RKO (cell line): ENCODE measurements at places on chromosomes 6 and 20.

GRCh38 chr6:111605100-111605751 lies 452 bp downstream of the TRAF3IP2 start:
- peak; percentile 82 for DNase-seq

DNA sequence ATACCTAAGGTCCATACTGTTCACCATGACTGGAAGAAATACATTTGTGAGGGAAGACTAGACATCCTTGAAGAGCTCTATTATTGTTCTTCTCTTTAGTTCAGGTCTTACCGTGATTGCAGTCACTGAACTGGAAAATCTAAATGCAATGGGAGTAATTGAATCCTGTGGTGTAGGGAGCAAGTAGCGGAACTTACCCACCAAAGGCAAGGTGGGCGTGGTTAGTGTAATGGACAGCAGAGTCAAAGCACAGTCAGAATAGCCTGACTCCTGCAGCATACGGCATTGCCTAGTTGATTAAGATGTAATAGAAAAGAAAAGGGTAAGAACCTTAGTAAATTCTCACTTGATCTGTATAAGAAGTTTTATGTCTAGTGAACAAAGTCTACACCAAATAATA lies 679.7 kb upstream of the EPHA7 start:
- no peak for DNase-seq

DNA sequence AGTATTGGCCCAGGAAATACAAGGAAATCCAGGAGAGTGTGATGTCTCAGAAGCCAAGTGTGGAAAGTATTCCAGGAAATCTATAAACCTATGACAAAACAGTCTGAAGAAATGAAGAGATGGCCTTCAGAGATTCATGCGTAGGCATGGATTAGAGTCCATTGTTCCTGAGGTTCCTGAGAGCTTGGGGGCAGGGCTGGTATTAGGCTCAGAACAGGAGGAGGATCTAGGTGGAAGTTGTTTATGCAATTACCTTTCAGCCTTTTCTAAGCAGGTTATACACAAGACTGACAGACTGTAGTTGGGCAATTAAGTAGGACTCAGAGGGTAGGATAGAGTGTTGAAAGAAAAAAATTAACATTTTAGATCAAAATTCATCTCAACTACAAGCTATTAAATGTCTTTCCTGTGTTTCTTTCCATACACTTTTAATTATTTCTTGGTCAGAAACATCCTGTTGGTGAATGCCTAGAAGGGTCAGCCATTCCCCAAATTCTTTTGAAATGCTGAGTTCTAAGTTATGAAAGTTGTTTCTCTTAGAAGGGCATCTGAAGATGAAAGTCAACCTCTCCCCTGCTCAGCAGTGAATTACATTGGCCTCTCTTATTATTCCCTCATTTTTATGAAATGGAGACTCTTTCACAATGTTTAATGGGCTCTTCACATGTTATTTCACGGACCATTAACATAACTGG lies 201.2 kb upstream of the MYLIP start:
- no peak for DNase-seq

DNA sequence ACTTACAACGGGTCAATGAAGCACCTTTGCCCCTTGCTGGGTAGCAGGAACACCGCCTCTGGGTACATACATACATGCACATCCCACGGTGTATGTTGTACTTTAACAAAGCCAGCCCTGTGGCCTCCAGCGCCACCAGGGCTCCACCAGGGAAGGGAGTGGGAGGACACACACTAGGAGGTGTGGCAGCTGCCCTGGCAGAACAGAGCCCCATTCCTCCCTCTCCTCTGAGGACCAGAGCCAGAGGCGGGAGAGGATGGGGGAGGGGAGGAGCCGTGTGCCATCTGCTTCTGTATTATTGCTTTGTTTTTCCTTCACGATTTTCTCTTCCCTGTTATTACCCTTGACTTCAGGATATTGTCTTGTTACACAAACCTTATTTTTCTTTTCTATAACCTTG lies 105.8 kb upstream of the TRAF3IP2 start:
- no peak for DNase-seq

DNA sequence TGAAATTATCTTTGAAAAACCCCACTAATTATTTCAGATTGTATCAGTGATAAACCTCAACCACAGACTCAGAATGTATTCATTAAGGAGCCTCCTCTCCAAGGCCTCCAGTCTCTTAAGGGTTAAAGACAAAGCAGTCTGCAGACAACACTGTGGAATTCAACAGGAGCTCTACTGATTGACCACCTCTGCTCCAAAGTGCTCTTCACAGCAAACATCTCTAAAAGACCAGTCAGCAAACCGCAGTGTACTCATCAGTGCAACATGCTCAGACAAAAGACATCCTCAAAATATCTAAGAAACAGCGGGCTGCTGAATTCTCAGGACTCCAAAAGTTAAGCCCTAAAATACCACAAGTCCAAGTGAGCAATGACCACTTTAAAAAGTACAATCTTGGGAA lies 42.0 kb downstream of the UQCC1 start:
- DNase-seq = no peak

GRCh38 chr6:39520411-39520810 lies 197.9 kb upstream of the KCNK16 start:
- DNase-seq = no peak

- DNase-seq = no peak
Observed at GRCh38 chr20:13101276-13101675, 92.5 kb downstream of the SPTLC3 start.

GRCh38 chr20:7399575-7399974 lies 540.7 kb downstream of the HAO1 start:
- DNase-seq = no peak

- DNase-seq = peak; percentile 29
Observed at GRCh38 chr20:33518071-33518470, 28.2 kb downstream of the CBFA2T2 start.

DNA sequence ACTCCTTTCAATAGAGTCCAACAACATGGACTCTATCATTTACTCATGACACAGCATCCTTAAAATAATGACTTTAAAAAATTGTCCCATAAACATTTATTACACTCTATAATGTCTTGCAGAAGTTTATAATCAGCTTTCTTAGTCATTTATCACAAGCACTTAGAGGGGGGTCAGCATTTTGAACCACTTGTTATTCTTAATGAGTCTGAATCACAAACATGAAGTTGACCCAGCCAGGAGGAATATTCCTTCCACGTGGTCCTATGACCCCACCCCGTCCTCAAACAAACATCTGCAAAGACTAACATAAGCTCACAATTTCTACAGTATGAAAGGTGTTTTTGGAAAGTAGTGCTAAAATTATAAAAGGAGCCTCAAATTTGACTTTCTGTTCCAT lies 91.1 kb downstream of the MTFR2 start:
- DNase-seq = no peak

- no peak for DNase-seq
Observed at GRCh38 chr6:113662688-113663333, 194.3 kb upstream of the MARCKS start.

- no peak for DNase-seq
Observed at GRCh38 chr20:2751878-2752566, 48.4 kb downstream of the CPXM1 start.

- DNase-seq = peak; percentile 96
Observed at GRCh38 chr20:35093267-35093884, 769 bp upstream of the TRPC4AP start.

DNA sequence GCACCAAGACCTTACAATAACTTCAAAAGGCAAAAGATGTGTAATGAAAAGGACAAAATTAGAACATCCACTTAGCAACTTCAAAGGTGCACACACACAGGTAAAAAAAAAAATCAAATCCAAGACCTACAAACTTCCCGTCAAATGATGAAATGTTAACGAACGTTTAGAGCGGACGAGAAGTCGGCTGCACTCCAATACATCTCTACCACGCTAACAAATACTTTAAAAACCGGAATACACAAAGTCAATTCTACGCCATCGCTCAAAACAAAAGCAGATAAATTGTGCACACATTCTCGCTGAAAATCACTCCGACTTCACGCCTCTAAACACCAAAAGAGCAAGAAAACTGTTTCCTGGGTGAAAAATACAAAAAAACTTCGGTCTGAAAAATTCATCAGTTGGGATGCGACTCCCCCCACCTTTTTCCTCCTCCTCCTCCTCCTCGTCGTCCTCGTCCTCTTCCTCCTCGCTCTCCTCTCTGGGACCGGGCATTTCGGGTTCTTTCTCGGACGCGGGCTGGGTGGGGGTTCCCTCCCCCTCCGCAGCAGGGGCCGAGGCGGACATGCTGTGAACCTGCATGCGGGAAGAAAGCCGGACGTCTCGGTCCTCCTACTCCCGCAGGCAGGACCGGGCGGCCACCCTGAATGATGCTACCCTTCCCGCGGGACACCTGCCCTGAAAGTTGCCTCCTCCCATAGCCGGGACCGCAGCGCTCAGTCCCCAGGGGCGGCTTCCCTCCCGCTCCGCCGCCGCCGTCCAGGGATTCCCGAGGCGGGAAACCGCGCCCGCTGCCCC lies 712 bp downstream of the DEK start:
- peak; percentile 30 for DNase-seq

- no peak for DNase-seq
Observed at GRCh38 chr6:68727699-68728098, 92.6 kb downstream of the ADGRB3 start.

- DNase-seq = no peak
Observed at GRCh38 chr6:25652007-25652515, at the start of gene SCGN. TSS of gene SCGN (plus strand) at chr6:25652215. CDS start at chr6:25652404, 189 bp downstream.

DNA sequence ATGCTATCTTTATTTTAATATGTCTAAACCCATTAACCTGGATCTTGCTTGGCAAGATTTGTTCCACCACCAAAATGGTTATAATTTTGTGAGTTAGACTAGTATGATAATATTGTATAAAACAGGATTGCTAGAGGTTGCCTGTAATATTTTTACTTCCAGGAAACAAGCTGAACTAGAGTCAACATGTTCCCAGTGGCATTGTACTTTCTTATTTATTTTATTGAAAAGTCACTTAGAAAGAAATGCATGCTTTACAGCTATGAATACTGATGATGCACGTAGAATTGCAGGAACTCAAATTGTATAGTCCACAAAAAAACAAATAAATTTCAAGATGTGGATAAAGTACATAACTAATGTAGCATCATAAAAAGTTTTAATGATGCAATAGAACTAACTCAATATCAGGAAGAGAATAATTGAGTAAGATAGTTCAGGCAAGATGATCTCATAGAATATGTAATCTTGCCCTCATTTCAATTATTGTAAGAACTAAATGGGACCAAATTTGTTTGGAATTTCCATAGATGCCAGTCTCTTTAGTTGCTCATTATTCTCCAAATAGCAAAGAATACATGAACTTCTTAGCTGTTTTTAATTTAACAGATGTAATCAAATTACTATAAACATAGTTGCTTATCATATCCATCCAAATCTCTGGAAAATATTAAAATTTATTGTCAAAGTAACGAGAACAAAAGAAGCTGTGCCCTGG lies 451.8 kb downstream of the COL12A1 start:
- no peak for DNase-seq

DNA sequence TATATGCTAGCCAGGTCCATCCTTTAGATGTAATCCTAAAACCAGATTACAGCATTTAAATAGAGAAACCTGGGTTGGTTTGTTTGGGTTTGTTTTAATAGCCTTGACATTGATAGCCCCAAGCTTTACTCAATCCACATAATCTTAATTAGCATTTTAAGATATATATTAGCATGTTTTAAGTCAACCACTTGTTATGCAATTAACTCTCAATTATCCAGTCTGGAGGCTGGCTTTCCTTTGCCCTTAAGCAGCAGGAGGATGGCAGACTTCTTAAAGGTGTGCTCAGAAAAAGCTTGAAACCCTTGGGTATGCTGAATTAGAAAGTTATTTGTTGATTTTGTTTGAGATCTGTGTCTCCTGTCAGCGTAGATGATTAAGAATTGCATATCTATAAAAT lies 46.3 kb upstream of the SMIM28 start:
- no peak for DNase-seq

DNA sequence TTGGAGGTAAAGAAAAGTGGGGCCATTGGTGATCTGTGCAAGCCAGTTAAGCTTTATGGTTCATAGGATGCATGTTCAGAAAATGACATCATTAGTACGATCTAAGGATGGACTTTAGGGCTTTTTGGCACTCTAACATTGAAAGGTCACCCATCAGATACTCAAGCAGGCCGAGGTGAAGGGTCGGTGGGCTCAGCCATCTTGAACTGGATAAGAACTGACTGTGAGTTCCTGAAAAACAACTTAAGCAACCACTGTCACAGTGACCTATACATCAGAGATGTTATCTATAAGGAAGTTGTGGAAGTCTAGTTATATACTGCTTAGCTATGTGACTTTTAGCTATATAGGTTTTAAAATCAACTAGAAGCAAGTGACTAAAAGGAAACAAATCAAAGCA lies 13.0 kb upstream of the ITCH start:
- no peak for DNase-seq

DNA sequence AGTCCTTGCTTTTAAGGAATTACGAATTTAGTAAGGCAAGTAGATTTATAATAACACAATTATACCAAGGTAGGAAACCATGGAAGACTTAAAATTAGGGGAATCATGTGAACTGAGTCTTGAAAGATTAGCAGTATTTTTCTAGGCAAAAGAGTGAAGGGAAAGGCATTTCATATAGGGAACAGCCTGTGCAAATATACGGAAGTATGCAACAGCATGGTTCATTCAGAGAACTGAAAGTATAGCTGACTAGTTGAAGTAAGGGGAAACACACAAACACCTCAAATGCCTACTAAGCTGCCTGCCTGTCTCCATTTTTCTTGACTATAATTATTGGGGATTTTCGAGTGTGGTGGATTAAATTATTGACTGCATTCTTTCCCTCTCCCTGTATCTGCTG lies 39.0 kb upstream of the ECHDC1 start:
- DNase-seq = no peak

GRCh38 chr6:39007575-39007974 lies 41.0 kb upstream of the GLP1R start:
- no peak for DNase-seq

GRCh38 chr6:144093658-144094057 lies 1.7 kb downstream of the SF3B5 start:
- DNase-seq = no peak

- DNase-seq = no peak
Observed at GRCh38 chr20:25269057-25269832, 21.4 kb downstream of the PYGB start.

DNA sequence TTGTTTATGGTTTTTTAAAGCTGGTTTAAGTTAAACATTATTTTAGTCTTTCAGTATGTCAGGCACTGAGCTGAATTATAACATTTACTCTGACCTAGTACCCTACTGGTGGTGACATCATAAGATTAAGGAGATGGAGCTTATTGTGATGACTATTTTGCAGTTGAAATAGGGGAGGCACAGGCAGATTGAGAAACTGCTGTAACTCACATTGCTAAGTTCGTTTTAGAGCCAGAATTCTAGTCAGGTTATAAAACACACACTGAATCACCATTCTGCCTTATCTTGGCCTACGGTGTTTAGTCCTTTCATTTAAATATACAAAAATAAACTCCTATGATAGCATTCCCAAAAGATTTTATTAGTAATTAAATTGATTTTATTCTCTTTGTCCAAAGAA lies 584.1 kb downstream of the TFAP2A start:
- no peak for DNase-seq

GRCh38 chr6:159084493-159085091 lies 39.8 kb upstream of the TAGAP start:
- peak; percentile 18 for DNase-seq

DNA sequence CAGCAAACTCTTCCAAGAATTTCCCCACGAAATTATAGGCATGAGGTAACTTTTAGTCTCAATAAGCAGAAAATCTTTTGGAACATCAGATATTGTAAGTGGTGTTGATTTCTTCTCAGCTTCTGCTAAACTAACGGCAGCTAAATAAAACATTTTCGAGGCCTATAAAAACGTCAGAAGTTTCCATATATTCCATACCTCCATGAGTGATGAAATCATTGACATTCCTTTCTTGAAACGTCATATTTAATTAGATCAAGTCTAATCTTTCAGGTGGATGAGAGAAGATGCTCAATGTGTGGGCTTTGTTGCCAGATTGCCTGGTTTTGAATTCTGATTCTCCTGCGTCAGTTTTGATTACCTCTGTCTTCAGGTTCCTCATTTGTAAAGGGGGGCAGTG lies 81.3 kb downstream of the CDC5L start:
- DNase-seq = no peak
